COLO829 (cell line): ENCODE measurements at places on chromosomes 4 and X.

DNA sequence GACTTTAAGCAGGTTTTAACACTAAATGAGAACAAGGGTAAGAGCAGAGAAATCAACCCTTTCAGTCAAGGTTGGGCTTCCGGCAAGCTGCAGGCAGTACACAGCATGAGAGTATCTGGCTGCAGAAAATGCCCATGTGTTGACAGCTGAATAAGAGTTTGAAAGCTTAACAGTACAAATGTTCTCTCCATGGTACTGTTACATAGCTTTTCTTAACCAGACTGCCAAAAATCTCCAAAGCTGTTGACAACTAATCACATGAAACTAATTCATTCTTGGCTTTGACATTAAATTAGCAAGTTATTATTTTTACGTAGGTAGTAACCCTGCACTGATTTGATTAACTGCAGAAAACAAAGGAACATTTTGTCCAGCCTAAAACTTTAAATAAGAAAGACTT lies 153.5 kb downstream of the SLC10A7 start:
- peak; percentile 56 for DNase-seq

DNA sequence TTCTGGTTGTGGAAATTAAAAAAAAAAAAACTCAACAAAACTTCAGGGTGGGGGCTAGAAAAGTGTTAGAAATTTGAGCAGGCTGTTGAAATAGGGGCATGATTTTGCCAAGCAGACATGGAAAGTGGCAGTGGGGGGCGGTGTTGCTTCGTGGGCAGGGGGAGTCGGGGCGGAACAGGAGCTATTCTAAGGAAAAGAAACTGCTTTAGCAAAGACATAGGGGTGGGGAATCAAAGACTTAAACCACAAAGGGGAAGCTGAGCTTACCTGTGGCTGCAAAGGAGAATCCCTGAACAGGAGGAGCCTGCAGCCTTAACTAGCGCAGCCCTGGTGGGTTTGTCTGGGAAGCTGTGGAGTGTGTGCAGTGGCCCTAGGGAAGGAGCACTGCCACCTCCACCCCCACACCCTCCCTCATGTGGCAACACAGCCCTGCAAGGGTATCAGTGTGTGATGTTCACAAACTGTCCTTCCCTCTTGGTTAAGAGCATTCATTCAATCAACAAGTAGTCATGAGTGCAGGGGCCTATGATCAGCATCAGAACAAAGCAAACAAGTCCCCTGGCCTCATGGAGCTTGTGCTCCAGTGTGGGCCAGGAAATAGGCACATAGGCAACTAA lies 20.5 kb downstream of the SEL1L3 start:
- DNase-seq, result no peak

GRCh38 chr4:3231471-3231870 lies 17.5 kb upstream of the MSANTD1 start:
- no peak for DNase-seq

DNA sequence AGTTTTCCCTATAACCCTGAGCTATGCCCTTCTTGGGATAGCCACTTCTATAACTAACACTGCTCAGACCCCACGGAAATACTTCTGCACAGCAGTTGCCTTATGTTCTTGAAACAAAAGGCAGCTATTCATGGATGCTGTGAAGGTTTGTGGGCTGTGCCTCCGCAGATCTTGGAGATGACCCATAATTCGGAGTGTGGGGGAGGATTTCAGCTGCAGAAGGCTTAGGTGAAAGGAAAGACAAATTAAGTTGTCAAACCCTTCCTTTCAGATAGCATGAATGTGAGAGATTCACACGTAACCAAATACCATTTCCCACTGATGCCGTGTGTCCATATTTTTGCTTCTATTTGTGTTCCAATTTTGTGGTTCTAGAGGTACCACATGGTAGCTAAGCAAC lies 38.1 kb upstream of the NYX start:
- DNase-seq, result peak; percentile 38

DNA sequence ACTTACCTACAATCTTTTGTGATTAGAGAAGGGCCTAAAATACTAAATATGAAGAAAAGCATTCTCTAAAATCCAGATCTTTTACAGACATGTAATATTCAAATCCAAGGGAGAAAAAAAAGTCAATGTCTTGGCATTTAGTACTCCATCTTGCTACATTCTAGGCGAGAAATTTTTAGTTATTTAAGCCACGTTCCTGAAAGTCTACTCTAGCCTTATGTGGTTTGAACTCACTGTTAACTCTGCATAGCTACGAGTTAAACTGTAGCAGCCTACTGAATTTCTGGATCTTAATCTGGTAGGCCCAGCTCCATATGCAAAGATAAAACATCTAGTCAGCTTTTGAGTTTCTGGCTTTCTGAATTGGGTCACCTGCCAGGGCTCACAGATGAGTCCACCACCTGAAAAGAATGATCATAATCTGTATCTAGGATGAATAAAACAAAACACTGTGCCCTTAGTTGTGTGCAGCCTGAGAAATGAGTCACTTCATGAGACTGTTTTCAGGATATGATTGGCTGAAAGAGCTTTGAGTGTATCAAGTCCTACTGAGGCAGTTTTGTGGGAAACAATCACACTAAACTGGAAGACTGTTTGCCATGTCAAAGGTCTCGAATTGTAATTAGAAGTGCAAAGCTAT lies 3.2 kb upstream of the NEK1 start:
- peak; percentile 35 for DNase-seq

DNA sequence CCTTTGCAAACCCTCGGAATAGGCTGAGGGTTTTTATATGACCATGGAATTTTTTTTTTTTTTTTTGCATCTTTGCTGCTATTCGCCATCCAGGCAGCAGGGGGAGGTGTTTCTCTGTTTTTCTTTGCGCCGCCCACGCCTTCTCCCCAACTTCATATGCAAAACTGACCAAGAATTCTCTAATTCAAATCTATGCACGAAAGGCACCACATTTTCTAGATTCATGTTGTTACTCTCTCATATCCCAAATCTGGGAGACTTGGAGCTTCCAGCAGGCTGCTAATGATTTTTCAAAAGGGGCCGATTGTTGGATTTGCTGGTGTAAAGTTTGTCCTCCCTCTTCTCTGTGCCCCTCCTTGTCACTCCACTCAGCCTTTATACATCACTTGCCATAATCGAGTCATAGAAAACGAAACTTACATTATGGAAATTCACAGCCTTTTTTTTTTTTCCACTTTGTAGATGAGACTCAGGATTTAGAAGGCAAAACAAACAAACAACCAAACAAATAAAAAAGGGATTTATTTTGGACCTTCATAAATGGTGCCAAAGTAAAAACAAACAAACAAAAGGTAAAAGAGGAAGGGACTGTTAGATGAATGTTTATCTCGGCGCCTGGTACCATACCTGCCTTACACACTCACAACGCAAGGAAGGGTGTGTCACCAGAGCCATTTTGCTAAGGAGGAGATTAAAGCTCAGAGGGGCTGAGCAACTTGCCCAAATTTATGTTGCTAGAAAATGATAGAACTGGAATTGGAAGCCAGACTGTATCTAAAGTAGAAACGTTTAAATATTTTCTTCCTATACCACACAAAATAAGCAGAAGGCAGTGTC lies 29.3 kb upstream of the BOD1L1 start:
- peak; percentile 22 for DNase-seq

- no peak for DNase-seq
Observed at GRCh38 chr4:123945301-123945700, 548.7 kb downstream of the SPRY1 start.

DNA sequence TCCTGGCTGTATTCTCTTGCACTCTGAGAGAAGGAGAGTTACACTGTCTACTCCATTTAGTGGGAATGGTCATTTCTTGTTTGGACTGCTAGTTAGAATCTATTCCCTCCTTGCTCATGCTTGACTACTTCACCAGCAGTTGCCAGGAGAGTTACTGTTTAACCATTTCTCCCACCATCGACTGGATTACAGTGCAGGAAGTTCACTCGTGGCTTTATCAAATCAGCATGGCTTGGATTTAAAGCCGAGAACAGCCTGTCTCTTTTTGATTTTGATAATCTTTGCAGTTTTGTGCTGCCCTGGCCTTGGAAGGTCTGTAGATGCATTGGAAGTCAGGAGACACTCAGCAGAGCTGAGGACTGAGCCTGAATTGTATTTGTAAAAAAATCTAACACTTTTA lies 3.2 kb downstream of the GBA3 start:
- no peak for DNase-seq

GRCh38 chr4:152165146-152165545 lies 370.7 kb downstream of the FBXW7 start:
- no peak for DNase-seq

- DNase-seq, result no peak
Observed at GRCh38 chr4:10577018-10577417, 107.5 kb downstream of the CLNK start.

GRCh38 chr4:80156410-80156809 lies 40.9 kb upstream of the PRDM8 start:
- no peak for DNase-seq

- DNase-seq, result no peak
Observed at GRCh38 chr4:173181848-173182247, 13.2 kb downstream of the GALNT7 start.
